ENCODE measurements at places on chromosomes 16 and 17.

GRCh38 chr16:82867485-82867884 lies 240.7 kb downstream of the CDH13 start:
- no peak for DNase-seq

GRCh38 chr16:12083631-12084030 lies 107.1 kb downstream of the SNX29 start:
- DNase-seq = no peak

- peak; percentile 66 for DNase-seq
These were observed 64.2 kb downstream of the FTO start for GRCh38 chr16:53768167-53768566.

GRCh38 chr16:29710227-29711219 lies 31.5 kb downstream of the QPRT start:
- peak; percentile 76 for DNase-seq

DNA sequence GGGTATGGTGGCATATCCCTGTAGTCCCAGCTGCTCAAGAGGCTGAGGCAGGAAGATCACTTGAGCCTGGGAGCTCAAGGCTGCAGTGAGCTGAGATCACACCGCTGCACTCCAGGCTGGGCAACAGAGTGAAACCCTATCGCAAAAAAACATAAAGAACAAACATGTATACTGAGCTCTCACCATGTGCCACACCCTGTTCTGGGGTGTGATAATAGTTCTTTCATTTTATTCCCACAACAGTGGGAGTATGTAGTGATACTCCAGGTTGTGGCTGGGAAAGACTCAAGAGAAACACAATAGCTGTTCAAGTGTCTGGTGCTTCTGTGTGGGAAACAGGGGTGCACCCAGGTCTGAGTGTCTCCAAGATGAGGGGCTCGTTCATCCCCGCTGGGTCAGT lies 90.7 kb downstream of the SOCS1 start:
- DNase-seq = no peak

DNA sequence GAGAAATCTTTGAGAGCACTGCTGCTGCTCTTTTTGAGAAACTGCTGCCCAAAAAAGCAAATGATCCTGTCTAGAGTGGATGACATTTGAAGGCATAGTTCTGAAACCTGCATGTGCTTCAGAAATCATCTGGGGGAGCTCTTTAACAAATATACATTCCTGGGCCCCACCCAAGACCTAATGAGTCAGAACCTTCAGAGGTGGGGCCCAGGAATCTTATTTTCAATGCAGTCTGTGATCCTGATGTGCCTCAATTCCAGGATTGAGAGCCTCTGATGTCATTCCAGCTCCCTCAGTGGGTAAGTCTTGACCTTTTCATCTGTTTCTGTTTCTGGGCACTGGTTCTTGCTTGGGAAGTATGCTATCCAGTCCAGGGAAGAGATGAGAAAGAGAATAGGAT lies 42.3 kb downstream of the HNF1B start:
- DNase-seq = peak; percentile 64

DNA sequence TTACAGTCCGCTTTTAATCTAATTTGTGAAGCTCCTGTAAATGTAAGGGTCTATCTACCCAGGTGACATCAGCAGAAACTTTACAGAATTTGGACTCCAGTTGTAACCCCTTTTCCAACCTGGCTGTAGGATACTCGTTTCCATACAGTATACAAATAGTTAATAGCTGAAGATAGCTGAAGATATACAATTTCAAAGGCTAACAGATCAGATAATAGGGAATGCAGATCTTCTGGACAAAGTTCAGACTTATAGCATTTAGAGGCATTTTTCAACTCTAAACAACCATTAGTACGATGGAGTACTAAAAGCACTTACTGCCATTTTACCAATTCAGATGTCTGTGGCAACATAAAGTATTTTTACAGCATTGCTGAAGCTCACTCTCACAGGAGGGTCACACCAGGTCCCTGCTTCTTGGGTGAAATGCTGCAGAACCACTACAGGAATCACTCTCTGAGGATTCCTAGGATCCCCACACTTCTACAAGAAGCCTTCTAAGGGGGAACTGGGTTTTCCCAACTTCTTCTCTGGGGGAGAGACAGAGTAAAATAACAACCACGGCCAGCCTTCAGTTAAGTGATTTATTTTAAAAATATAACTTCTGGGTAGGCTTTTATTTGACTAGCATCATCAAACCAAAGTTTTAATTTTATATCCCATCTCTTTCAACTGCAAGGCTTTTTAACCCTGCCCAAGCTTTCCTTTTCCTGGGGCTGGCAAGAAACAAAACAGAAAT lies 2.9 kb downstream of the VEZF1 start:
- no peak for DNase-seq
